ENCODE measurements at places on chromosomes 6 and 20. TPM values are rescaled to one million over a fixed set of nuclear protein-coding genes. Genes with fewer than 3 reads are reported as not detected.

DNA sequence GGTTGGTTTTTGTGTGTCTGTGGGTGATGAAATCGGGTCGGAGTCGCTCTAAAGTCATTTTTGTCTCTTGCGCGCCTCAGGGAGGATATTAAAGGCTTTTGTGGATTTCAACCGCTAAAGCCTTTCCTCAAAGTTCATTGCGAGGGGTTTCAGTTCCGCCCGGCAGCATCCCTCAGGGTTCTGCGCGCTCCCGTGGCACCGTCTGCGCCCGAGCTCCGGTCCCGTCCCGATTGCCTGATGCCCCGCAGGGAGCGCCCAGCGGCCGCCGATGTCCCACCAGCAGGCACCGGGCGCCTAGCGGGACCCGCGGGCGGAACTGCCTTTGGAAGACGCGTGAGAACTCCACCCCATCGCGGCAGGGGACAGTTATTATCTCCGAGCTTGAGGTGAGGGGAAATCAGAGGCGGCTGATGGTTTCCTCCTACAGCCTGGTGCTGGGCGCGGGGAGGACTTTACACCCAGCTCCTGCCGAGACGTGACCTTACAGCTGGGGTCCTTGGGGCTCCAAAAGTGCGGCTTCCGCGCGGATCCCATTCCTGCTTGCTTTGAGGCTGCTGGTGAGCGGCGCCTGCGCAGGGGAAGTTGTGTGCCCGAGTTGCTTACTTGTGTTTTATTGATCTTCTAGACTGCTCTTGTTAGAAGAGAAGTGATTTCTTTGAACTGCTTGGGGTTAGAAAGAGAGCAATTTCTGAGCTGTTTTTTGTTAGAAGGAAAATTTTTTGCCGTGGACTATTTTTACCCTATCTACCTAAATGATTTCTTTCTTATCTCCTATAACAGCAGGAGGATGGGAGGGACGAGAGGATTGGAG lies 27.1 kb downstream of the ULBP1 start:
- DNase-seq = no peak

ABHD16A gene
- total RNA-seq = 59.7 TPM

SLC22A16 gene
- 1.4 TPM for total RNA-seq

DNA sequence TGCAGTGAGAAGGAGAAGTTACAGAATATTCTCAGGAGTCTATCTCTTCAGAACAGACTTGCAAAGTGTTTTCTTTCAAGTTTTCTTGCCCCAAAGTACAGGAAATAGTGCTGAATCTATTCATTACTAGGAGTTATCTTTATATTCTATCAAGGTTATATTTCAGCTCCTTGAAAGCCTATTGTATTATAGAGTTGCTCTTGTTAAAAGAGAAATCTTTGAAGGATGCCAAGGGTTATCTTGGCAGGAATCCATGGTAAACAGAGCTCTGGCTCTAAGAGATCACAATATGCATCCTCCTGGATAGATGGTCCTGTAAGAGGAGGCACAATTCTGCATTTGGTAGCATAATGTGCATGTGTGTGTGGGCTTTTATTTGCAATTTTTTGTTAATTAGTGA lies 21.2 kb upstream of the SNRPB2 start:
- DNase-seq = no peak

- no peak for DNase-seq
Measured at GRCh38 chr20:53597521-53598120, 4.0 kb upstream of the ZNF217 start.
